Bronchus fibroblast of lung (primary cell): ENCODE measurements at places on chromosomes 11 and 22. TPM values are rescaled to one million over a fixed set of nuclear protein-coding genes. Genes with fewer than 3 reads are reported as not detected.

KRTAP5-1 gene
- not detected in 2 replicates for total RNA-seq

TMEM86A gene
- total RNA-seq = 0.45 and 0.50 TPM in 2 replicates

ZFPL1 gene
- 77.6 and 78.8 TPM in 2 replicates for total RNA-seq

CCDC87 gene
- total RNA-seq = 0.15 TPM in 1 of 2 replicates, not detected in the other

NEAT1 gene
- 4.9 TPM in 2 replicates for total RNA-seq

NXPE1 gene
- not detected in 2 replicates for total RNA-seq

IPO7 gene
- total RNA-seq = 49.8 and 60.9 TPM in 2 replicates

C1QTNF4 gene
- 1.8 and 2.8 TPM in 2 replicates for total RNA-seq

SYT7 gene
- 0.30 and 0.67 TPM in 2 replicates for total RNA-seq

SNX32 gene
- 0.15 and 0.67 TPM in 2 replicates for total RNA-seq

KDM4D gene
- total RNA-seq = 2.1 and 2.7 TPM in 2 replicates

SAAL1 gene
- total RNA-seq = 21.2 and 21.7 TPM in 2 replicates

CNGA4 gene
- total RNA-seq = not detected in 2 replicates

APOA5 gene
- not detected in 2 replicates for total RNA-seq

FOLR2 gene
- not detected in 2 replicates for total RNA-seq

ANKK1 gene
- total RNA-seq = not detected in 2 replicates

DBX1 gene
- total RNA-seq = not detected in 2 replicates
